Body of pancreas (tissue), 4 donors: ENCODE measurements at places on chromosomes 5 and 9. TPM values are rescaled to one million over a fixed set of nuclear protein-coding genes. Genes with fewer than 3 reads are reported as not detected.

Gene GEMIN5
- total RNA-seq, result 8.2 TPM

- H3K4me3 ChIP-seq, result no peak overlapping the region
- no peaks in the 10 kb centered on the region for H3K36me3 ChIP-seq
- no peak overlapping the region for H3K27ac ChIP-seq
- H3K27me3 ChIP-seq, result no peaks in the 10 kb centered on the region
Observed at GRCh38 chr5:96919754-96920197, 16.1 kb upstream of the LNPEP start.

DNA sequence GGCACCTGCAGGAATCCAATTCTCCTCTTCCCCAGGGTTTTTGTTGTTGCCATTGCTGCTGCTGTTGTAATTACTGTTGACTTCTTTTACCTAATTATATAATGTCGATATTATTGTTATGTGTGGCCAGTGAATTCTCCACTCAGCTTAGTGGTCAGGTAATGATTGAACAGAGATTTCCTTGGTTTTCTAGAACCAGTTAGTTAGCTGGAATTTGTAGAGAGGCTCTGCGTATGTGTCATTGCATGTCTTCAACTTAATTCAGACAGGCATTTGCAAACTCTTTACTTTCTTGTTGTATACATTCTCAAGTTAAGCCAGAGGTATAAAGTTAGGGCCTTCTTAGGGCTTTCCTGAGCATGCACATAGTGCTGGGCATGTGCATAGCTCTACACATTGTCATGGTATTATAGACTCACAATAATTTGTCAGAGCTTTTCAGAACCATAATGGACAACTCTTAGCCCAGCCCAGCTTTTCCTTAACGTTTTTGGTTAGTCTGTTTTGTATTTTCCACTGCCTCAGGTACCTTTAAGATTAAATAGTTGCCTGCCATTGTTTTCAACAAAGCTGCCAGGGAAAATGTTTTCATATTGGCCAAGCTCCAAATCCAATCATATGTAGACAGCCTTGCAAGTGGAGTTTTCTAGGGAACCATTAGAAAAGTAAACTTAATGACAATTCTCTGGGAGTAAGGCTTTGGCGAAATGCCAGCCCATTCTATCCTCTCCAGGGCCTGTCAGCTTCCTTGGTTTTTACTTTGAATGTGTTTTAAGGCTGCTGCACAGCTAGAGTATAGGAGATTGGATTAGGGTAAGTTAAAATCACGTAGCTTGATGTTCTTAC, 68.1 kb downstream of the UBE2R2 start:
- H3K36me3 ChIP-seq, result no peaks in the 10 kb centered on the region
- H3K4me3 ChIP-seq, result no peak overlapping the region
- DNase-seq, result peak; percentile 47
- no peaks in the 10 kb centered on the region for H3K27me3 ChIP-seq
- H3K27ac ChIP-seq, result no peak overlapping the region

GRCh38 chr9:76369583-76369982, 24.6 kb downstream of the RFK start:
- H3K4me1 ChIP-seq, result peaks cover 58% of the 10 kb centered on the region
- no peaks in the 10 kb centered on the region for H3K36me3 ChIP-seq
- no peaks in the 10 kb centered on the region for H3K27me3 ChIP-seq
- H3K4me3 ChIP-seq, result no peak overlapping the region
- DNase-seq, result peak; percentile 85
- H3K27ac ChIP-seq, result peak overlapping the region; percentile 79

Gene GABRB2
- total RNA-seq, result under 0.01 TPM

Gene GRPEL2
- 4.9 TPM for total RNA-seq

Gene TCOF1
- 18.9 TPM for total RNA-seq

Gene NR3C1
- 25.2 TPM for total RNA-seq

Gene KCNV2
- total RNA-seq, result not detected

GRCh38 chr9:89884356-89885083, 279.7 kb downstream of the GADD45G start:
- H3K36me3 ChIP-seq, result no peaks in the 10 kb centered on the region
- no peak for DNase-seq
- peaks cover 8% of the 10 kb centered on the region for H3K4me1 ChIP-seq
- H3K27me3 ChIP-seq, result no peaks in the 10 kb centered on the region
- H3K27ac ChIP-seq, result no peak overlapping the region
- H3K4me3 ChIP-seq, result no peak overlapping the region

- no peak overlapping the region for H3K27ac ChIP-seq
- H3K36me3 ChIP-seq, result no peaks in the 10 kb centered on the region
- H3K4me3 ChIP-seq, result no peak overlapping the region
Observed at GRCh38 chr5:131276072-131276471, 12.2 kb downstream of the CDC42SE2 start.
